CD8-positive, alpha-beta memory T cell (primary cell): ENCODE measurements at places on chromosomes 3 and 15.
A peak's percentile ranks its signal among the peaks of the same experiment; 100 is the strongest.

DNA sequence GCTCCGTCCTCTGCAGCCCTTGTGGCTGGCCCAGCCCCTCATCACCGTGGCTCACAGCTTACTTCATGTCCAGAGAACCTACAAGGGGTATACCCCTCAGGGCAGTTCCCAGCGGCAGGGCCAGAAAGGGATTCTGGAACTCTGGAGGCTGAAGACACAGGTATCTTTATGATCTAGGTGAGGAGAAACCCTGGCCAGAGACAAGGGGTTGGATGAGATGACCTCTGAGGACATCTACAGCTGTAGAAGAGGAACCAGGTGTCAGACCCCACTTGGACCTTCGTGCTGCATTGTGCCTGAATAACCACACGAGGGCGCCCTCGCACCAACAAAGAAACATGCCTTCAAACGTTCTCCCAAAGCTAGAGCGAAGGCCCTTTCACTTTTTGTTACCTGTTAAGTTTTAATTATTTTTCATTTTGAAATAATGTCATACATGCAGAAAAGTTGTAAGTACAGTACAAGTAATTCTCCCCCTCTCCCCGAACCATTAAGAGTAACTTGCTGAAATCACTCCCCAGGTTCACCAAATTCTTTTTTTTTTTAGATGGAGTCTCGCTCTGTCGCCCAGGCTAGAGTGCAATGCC lies 118.7 kb upstream of the SMAD3 start:
- DNase-seq = peak; percentile 58

GRCh38 chr3:15284121-15284889 lies 48.1 kb downstream of the SH3BP5 start:
- DNase-seq = no peak

DNA sequence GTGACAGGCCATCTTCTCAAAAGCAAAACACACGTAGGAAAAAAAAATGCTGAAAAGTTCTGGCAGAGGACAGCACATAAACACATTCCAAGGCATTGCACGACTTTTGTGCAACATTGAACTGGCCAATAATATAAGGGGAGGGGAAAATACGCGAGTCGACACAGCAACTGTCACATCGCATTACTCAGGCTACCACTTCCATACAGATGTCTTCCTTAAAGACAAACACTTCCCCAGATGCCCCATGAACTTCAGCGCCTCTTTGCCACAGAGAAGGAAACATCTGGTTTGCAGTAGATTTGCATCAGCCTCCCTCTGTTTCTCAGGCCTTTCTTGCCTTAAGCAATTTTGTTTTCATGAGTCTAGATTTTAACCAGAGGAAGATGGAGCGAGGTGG lies 144.4 kb upstream of the IGF1R start:
- DNase-seq = no peak

GRCh38 chr15:36948982-36949381 lies 151.4 kb downstream of the MEIS2 start:
- DNase-seq = no peak

DNA sequence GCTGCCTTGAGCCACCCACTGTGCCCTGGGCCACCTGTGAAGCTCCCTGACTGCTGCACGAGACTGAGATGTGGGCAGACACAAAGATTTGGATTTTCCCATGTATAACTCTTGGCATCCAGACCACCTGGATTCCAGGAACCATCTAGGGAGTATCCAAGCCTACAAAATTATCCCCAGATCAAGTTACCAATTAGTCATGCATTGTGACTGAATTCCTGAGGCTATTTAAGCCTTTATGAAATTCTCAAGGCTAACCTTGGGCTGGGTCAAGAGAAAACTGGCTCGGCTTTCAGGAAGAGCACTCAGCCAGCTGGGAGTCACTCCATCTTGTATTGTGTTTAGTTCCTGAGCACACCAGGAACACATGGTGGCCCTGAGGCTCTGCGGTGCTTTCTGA lies 13.3 kb upstream of the ATP13A5 start:
- no peak for DNase-seq

DNA sequence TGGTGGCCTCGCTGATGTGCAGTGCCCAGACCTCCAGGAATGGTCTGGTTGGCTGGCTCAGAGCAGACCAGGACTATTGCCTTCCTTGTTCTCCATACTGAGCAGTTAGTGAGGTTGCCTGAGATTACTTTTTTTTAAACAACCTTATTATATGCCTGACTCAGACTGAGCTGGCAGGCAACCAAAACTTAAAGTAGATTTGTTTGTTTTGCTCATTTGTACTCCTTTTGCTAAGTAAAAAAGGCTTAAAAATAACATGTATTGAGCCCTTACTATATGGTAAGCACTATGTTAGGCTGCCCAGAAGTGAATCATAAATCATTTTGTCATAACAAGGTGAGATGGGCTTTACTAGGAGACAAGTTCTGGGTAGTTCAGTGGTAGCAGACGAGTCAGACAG lies 92.4 kb downstream of the GHSR start:
- no peak for DNase-seq

GRCh38 chr3:30642849-30643361 lies 36.5 kb downstream of the TGFBR2 start:
- DNase-seq = no peak

- no peak for DNase-seq
Observed at GRCh38 chr3:132265028-132265427, 52.2 kb upstream of the ACP3 start.

DNA sequence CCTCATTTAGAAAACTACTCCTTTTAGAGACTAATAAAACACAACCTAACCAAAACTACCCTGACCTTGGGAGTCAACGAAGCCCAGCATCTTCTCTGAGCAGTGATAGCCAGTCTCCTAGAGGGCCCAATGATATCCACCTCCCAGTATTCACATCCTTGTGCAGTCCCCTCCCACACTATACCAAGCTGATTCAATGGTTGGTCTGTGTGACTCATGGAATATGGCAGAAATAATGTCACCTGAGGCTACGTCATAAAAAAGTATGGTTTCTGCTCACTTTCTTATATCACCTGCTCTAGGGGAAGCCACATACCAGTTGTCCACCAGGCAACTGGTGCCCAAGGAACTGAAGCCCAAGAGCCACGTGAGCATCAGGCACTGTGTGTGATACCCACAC lies 21.4 kb upstream of the USF3 start:
- DNase-seq = no peak

- DNase-seq = peak; percentile 57
Observed at GRCh38 chr15:100873029-100873677, 6.5 kb upstream of the ALDH1A3 start.
